ENCODE measurements at places on chromosomes 6 and 20. TPM values are rescaled to one million over a fixed set of nuclear protein-coding genes. Genes with fewer than 3 reads are reported as not detected.

The CBLN4 gene
- not detected for total RNA-seq

The DZANK1 gene
- 0.92 TPM for total RNA-seq

The CAGE1 gene
- 0.09 TPM for total RNA-seq

The MRAP2 gene
- total RNA-seq, result 0.70 TPM

The MRPL14 gene
- total RNA-seq, result 48.8 TPM

DNA sequence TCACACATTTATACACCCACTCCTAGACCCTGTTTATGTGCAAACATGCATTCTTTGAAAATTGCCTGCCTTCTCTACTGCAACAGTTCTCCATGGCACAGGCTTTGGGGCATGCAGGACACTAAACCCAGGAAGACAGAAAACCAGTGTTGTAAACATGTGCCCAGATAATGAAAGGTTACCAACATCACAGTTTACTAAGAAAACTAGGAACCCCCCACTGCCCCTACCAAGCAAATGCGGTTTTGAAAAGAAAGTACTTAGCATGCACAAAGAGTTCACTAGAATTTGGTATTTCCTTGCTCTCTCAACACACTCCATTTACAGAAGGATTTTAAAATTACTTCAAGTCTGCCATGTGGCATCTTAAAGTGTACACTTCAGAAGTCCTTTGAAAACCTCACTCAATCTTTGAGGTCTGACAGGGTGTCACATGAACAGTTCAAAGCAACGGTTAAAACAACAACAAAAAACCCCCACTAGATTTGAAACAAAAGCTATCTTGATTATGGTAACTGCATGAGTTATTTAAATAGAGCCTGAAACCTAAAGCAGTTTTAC, 245.0 kb downstream of the GMPR start:
- DNase-seq, result no peak

- DNase-seq, result no peak
Measured at GRCh38 chr6:168908166-168908565, 345.5 kb downstream of the THBS2 start.

GRCh38 chr6:160998766-160999165, 7.2 kb downstream of the MAP3K4 start:
- DNase-seq, result no peak

DNA sequence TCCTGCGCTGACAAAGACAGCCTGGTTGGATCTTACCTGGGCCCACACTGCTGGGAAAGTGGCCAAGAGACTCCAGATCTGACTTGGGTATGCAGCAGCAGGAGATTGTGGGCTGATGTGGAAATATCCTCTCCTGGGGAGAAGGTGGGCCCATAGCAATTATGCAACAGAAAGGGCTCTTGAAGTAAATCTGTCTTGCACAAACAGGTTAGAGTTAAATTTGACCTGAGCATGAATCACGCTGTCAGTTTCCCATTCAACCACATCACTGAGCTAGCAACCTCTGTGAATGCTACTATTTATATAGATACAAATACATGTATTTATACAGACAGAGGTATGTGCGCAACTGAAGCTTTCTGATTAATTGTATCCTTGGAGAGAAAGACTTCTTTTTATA, 28.3 kb upstream of the PDYN start:
- DNase-seq, result no peak

DNA sequence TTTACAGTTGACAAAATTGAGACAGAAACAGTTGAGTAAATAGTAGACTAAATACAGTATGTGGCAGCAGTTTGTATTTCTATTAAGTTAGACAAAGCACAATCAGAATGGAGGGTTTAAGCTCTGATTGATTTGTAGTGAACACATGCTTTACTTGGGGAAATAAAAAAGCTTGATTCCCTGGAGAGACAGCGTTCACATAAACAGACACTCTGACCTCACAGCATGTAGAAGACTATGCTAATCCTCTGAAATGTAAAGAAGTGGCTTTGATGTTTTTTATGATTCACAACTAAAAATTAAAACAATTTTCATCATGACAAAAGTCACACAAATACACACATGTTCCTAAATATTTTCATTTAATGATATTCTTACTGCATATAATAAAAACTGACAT, 126.9 kb upstream of the FAM83B start:
- DNase-seq, result no peak

GRCh38 chr6:44298864-44299263, 14.3 kb downstream of the AARS2 start:
- DNase-seq, result no peak

- DNase-seq, result no peak
Measured at GRCh38 chr6:108121612-108122011, 44.2 kb upstream of the NR2E1 start.

- no peak for DNase-seq
Measured at GRCh38 chr6:1708122-1708521, 98.4 kb downstream of the FOXC1 start.

DNA sequence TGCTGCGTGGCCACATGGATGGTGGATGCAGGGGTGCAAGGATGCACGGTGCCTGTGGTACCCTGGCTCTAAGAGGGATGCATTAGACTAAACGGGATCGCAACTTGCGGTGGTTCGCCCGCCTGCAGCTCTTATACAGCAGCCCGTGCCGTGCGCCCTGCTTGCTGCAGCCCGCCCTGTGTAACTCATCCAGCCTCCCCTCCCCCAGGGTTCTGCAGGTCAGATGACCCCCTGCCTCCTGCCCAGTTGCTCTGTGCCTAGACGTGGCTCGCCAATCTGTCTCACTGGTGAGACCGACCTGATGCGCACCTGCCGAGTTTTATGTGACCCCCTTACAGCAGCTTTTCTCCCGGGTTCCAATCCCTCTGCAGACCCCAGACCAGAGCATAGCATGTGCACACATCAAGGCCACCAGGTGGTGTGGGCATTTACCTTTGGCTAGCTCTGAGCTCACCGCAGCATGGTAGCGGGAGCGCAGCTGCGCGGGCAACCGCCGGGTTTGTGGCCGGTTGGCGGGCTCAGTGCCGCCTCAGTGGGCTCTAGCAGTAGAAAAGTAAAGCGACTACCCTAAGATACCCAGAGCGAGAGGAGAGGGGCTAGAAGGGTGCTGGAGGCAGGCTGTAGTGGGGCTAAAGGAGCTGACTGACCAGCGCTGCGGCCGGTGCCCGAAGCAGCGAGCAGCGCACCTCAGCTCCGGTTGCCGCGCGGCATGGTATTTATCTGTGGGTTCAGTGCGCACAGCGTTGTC, 693 bp upstream of the GNAS-AS1 start:
- no peak for DNase-seq

- no peak for DNase-seq
Measured at GRCh38 chr20:47315339-47316056, 41.0 kb downstream of the ZMYND8 start.

- no peak for DNase-seq
Measured at GRCh38 chr6:37819802-37820717, 533 bp downstream of the ZFAND3 start.

DNA sequence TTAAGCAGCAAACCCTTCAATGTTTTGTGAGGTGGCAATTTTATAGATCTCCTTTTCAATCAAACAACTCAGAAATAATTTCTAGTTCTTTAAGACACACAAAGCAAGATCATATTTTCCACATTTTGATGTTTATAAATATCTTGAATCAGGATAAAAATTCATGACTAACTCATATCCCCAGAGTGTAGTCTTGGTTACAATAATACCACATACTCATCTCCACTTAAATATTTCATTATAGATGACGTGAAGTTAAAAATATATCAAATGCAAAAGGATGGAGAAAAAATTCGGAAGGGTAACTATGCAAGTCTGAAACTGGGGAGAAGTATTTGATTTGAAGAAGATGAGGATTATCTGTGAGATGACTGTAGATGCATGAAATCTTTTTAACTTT, 59.8 kb upstream of the HIVEP1 start:
- no peak for DNase-seq

DNA sequence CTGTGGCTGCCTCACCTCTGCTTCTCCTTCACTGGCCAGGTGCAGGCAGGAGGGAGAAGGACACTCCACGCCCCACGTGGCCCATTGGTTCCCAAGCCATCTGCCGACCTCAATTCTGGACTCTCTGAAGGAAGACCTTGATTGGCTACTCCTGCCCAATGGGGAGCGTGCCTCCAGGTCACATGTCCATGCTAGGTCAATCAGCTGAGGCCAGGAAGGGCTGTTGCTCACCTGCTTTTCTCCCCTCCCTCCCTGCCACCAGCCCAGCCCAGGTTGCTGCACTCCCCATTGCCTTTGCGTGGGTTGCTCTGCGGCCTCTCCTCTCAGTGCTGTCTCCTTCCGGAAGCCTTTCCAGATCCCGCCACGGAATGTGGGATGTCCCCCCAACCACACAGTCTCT, 21.9 kb upstream of the CDH4 start:
- DNase-seq, result no peak

DNA sequence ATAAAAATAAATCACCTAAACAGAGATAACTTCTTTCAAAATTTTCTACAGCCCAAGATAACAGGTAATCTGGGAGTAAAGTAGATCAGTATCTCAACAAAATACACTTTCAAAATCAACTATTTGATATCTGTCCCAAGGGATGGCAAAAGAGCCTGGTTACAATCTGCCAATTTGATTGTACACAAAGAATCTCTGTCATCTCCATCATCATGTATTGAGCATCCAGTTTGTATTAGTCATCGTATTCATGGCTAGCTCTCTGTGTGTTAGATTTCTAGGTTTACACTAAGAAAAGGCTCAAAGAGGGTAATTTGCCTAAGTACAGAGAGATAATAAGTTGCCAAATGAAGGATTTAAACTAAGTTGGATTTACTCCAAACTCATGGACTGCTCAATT, 329.0 kb upstream of the NRSN1 start:
- DNase-seq, result no peak

- no peak for DNase-seq
Measured at GRCh38 chr6:19754686-19755085, 82.5 kb upstream of the ID4 start.

- no peak for DNase-seq
Measured at GRCh38 chr6:113291751-113292445, 565.2 kb upstream of the MARCKS start.

DNA sequence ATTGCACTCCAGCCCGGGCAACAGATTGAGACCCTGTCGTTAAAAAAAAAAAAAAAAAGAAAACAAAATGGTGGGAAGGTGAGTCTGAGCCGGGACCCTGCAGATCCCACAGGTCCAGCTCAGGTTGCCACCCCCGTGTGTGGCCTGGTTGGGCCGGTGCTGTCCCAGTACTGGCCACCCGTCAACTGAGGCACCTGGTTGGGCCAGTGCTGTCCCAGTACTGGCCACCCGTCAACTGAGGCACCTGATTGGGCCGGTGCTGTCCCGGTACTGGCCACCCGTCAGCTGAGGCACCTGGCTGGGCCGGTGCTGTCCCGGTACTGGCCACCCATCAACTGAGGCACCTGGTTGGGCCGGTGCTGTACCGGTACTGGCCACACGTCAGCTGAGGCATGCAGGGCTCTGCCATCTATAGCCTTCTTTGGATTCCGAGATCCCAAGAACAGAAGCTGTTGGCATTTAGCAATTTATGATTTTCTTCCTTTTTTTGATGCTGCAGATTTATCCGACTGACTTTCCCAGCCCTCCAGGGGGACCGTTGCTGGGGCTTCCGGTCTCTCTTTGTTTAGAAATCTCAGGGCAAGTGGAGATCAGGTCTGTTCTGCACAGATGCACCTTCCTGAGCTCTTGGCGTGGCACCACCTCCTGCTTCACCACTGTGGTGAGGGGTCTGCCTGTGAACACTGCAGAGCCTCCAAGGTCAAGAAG, 113.8 kb downstream of the SYCP2 start:
- no peak for DNase-seq

- no peak for DNase-seq
Measured at GRCh38 chr20:44861531-44862006, 23.9 kb upstream of the YWHAB start.

- no peak for DNase-seq
Measured at GRCh38 chr20:32709632-32710121, 33.6 kb downstream of the COMMD7 start.

GRCh38 chr6:90167514-90168379, 128.9 kb downstream of the BACH2 start:
- no peak for DNase-seq

- no peak for DNase-seq
Measured at GRCh38 chr6:138719744-138720143, 53.8 kb upstream of the CCDC28A start.

Measured in esophagus squamous epithelium (tissue), 5 donors.